ENCODE measurements at places on chromosomes 11 and 22.
A peak's percentile ranks its signal among the peaks of the same experiment; 100 is the strongest.

DNA sequence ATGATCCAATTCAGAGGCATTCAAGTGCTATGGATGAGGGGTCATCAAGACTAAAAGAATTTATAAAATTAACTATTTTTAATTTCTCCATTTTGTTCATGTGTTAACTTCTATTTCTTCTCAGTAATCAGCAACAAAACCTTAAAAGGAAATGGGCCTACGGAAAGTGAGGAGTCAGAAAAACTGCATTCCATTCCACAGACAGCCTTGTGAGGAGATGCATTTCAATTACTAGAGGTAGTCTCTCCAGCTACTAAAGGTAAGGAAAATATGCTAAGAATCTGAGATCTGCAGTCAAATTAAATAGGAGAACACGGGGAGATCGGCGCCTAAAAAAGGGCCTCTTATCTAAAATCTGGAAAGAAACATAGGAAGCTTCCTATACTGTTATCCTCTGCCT lies 661.7 kb downstream of the DLG2 start:
- no peak for DNase-seq

GRCh38 chr11:20397281-20397680 lies 9.8 kb downstream of the PRMT3 start:
- peak; percentile 6 for DNase-seq

DNA sequence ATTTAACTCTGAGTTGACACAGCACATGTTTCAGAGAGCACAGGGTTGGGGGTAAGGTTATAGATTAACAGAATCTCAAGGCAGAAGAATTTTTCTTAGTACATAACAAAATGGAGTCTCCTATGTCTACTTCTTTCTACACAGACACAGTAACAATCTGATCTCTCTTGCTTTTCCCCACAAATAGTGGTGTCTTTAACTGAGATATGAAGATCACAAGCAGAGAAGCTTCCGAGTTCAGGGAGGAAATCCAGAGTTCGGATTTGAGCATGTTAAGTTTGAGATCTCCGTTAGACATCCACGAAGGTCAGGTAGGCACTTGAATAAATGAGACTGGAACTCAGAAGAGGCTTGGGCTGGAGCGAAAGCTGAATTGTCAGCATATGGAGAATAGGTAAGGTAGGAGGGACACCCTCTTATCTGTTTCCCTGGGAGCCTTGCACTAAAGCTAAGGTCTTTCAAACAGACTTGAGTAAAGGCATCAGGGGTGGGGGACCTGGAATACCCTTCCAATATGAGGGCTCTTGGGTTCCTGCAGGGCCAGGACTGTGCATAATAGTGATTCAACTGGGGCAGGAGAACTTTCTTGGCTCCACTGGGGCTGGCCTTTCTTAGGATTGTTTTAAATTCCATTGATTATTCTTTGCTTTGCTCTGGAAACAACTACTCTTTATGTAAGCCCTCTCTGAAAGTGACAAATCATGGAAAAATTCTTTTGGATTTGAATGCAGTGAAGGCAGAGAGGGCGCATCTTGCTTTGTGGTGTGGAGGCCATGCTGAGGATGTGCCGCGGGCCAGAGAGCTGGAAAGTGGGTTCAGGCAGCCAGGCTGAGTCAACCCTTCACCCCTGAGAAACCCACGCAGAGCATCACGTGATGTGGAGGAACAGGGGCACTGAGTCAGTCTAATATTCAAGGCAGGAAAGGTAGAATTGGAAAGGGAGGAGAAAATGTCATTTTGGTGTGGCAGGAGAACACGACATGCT lies 62.7 kb upstream of the AMPD3 start:
- no peak for DNase-seq

DNA sequence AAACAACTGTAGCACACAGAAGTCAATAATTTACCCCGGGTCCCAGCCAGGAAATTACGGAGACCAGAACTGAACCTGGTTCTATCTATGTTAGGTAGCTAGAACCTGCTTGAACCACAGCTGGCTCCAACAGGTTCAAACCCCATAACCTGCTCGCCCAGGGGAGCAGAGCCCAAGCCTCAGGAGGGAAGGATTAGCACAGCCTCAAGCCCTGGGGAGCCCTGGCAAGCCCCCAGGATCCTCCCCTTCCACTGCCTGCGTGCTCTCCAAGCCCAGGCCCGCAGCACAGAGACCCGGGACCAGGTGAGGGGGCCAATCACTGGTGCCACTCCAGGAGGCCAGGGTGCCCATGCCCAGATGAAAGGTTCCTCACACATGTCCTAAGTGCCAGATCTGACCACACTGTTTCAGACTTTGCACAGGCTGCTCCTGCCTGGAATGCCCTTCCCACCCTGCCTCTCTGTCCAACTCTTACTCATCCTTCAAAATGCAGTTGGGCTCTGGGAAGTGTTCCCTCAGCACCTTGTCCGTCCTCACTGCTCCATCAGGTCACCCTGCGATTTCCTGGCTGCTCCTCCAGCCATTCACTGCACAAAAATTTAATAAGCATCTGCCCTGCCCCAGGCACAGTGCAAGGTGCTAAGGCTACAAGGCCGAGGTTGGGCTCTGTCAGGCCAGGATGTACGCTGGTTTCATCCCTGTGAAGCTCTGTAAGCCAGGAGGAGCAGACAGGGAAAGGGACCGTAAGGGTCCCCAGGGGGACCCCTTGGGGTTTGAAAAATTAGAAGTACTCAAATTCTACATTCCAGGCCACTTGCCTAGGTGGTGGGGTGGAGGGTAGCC lies 32.2 kb downstream of the ARRB1 start:
- DNase-seq, result no peak

DNA sequence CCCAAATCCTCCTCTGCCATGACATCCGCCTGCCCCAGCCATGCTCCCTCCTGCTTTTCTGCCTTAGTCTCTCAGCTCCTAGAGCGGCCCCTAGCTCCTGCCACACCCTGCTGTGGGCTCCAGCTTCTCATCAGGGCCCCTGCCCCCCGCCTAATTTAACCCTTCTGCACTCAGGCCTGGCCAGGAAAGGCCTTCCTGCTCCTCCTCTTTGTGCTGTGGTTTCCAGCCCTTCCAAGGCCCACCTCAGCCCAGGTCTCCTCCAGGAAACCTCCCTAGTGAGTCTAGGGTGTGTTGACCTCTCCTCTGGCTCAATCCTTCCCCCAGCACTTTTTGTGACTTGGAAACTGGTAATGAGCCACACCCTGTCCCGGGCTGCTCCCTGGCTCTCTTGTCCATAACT lies 11.3 kb downstream of the PTPN5 start:
- DNase-seq, result no peak

- no peak for DNase-seq
Observed at GRCh38 chr11:120715239-120715638, 203.7 kb downstream of the GRIK4 start.

GRCh38 chr22:32142600-32142999 lies 16.5 kb downstream of the C22orf42 start:
- peak; percentile 14 for DNase-seq

GRCh38 chr11:126963603-126964363 lies 36.8 kb downstream of the KIRREL3 start:
- no peak for DNase-seq

- DNase-seq, result no peak
Observed at GRCh38 chr22:23047742-23048141, 22.6 kb upstream of the GNAZ start.

- no peak for DNase-seq
Observed at GRCh38 chr22:27580311-27580897, 221.2 kb downstream of the MN1 start.

DNA sequence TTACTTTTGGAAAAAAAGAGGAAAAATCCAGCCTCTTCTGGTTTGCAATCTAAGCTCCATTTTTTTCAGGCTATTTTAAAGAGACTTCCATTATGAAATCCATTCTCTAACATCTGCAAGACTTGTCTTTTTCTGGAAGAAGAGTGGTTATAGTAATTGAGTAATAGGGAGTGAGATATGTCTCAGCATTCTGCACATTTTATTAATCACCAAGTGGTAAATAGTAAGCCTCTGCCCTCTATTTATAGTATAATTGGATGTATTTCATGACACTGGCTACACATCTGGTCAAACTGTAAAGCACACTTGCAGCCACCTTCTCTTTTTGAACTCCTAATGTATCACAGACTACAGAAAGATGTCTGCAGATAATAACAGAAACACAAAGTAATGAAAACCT lies 391.1 kb downstream of the ETS1 start:
- DNase-seq, result no peak

GRCh38 chr22:43828725-43828997 lies 16.6 kb upstream of the EFCAB6 start:
- DNase-seq, result no peak

- peak; percentile 30 for DNase-seq
Observed at GRCh38 chr11:31487848-31488247, 21.6 kb downstream of the IMMP1L start.

- no peak for DNase-seq
Observed at GRCh38 chr11:117009905-117010605, 88.2 kb downstream of the SIK3 start.

- DNase-seq, result no peak
Observed at GRCh38 chr11:26072614-26073153, 259.2 kb upstream of the ANO3 start.

- no peak for DNase-seq
Observed at GRCh38 chr11:112579282-112579681, 318.6 kb upstream of the PLET1 start.

DNA sequence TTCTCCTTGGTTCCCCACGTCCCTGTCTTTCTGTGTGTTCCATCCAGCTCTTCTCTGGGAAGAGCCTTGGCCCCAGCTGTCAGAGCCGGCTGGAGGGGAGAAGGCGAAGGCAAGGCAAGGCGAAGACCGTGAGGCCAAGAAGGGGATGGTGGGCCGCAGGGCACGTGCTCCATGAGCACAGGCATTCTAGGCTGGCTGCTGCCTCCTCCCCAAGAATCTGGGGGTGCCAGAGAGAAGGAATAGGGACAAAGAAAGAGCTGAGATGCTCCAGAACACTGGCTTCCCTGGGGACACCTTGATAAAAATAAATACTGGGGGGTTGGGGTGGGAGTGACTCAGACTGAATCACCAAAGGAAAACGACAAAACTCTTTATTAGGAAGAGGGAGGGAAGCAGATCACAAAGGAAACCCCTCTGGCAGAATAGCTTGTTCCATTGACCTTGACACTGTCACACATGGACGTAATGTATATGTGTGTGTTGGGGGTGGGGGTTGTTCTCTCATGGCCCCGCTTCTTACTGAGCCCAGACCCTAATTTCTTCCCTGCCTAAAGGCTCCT lies 52.5 kb downstream of the NECTIN1 start:
- no peak for DNase-seq

DNA sequence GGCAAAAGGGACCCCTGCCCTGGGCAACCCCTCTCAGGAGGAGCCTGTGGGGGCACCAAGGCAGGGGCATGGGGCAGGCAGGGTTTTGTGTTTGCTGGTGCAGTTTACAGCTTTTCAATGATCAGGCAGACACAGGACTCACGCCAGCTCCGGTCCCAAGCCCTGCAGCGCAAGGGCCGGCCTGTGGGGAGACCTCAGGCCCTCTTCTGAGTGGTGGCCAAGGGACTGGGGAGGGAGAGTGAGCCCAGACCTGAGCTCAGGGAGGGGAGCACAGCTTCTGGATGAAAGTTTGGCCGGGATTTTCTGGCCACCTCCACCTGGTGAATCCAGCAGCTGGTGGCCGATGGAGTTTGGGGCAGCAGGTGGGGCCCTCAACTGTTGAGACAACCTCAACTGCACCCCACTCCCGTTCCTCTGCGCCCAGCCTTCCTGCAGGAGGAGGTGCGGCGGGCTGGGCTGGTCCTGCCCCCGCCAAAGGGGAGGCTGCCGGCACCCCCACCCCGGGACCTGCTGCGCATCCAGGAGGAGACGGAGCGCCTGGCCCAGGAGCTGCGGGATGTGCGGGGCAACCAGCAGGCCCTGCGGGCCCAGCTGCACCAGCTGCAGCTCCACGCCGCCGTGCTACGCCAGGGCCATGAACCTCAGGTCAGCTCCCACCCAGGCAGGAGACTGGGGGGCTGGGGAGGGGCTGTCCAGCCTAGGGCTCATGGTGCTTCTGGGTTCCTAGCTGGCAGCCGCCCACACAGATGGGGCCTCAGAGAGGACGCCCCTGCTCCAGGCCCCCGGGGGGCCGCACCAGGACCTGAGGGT lies 3.6 kb downstream of the TCIRG1 start:
- DNase-seq, result no peak

- no peak for DNase-seq
Observed at GRCh38 chr11:1199241-1199750, 23.6 kb upstream of the MUC5B start.

GRCh38 chr11:109814824-109815223 lies 278.4 kb upstream of the ZC3H12C start:
- no peak for DNase-seq

GRCh38 chr22:37379722-37380121 lies 47.6 kb downstream of the ELFN2 start:
- DNase-seq, result no peak
